ENCODE measurements at places on chromosomes 11 and 22.

DNA sequence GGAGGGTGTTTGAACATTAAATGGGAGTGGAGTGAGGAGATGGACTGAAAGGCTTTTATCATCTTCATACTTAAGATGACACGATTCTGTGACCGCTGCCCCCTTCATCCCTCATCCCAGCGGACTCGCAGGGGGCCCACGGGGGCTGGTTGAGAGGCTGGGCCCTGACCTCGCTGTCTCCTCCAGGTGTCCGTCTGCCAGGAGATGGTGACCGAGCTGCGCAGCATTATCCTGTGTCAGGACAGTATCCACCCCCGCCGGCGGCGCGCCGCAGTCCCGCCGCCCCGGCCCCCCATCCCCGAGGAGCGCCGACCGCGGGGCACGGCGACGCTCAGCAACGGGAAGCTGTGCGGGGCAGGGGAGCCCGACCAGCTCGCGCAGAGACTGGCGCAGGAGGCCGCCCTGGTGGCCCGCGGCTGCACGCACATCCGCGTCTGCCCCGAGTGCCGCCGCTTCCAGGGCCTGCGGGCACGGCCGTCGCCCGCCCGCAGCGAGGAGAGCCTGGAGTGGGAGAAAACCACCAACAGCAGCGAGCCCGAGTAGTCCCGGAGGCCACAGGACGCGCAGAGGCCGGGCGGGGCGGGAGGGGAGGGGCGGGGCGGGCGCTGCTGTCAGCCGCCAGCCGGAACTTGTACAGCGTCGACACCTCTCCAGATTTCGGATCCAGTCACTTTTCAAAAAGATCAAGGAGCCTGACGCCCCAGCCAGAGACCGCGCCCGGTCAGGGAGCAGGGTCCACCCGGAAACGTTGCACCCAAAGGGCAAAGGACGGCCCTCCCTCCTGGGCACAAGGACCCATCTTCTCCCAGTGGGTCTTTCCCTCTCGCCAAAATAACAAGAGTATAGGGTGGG lies 38.0 kb upstream of the TBCEL start:
- DNase-seq: no peak

DNA sequence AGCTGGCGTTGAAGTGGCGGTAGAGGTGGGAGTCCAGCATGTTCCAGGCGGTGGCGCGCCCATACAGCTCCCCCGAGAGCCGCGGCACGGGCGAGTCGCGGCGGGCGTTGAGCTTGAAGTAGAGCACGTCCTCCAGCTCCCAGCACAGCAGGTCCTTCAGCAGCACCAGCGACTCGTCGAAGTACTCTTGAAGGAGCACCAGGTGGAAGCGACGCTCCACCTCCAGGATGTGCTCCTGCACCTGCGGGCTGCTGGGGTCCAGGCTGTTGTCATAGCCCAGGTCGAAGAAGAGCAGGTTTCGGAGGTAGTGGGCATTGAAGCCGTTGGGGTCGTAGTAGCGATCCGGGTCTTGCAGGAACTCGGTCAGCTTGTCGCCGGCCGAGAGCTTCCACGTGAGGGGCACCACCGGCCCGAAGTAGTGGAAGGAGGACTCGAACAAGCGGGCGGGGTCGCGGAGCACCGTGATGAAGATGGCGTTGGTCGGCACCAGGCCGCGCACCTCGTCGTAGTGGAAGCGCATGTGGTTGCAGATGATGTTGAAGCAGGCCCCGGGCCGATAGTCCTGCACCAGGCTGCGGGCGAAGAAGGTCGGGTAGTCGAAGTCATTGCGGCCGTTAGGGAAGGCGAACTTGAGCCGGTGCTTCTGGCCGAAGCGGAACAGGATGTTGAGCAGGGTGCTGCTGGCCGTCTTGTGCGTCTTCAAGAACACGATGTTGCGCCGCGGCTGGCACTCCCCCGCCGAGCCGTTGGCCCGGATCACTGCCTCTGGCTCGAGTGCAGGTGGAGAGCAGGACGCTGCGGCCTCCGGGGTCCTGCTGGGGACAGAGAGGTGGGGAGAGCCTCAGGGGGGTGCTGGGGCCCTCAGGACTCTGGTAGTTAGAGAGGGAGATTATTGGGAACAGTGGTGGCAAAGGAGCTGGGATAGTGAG lies 9.0 kb upstream of the SEC14L6 start:
- no peak for DNase-seq

GRCh38 chr22:27318516-27318915 lies 483.0 kb downstream of the MN1 start:
- DNase-seq: no peak

GRCh38 chr22:46484156-46484860 lies 53.1 kb downstream of the CELSR1 start:
- DNase-seq: no peak

DNA sequence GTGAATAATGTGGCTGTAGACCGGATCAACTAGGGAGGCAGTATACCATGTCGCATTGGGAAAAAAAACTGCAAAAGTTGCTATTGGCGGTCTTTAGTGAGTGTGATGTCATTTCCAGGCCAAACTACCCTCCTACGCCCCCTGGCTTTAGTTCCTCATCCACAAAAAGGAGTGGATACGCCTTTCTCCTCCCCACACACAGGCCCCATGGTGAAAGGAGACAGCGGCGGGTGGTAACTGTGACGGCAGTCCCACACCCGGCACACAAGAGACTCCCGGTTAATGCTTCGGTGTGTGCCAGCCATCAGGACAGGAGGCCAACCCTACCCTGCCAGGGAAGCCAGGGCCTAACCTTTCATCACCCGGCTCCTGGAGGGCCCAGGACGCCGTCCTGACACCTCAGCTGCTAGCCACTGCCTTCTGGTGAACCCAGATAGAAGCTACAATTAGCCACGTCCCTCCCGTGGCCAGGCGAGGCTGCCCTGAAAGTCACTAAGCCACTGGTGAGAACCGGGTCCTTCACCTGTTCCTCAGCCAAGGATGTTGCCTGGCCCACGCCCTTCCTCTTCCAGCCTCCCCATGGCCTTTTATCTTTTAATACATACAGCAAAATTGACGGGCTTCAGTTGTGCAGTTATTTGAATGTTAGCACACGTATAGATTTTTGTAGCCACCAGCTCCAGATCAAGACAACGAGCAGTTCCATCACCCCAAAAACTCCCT lies 10.8 kb downstream of the TP53I11 start:
- DNase-seq: no peak

All from stimulated activated CD8-positive, alpha-beta memory T cell treated with anti-CD3 and anti-CD28 coated beads, Interleukin-4, amount 100 ng/mL, for 4 hours (primary cell).